Karpas-422 (cell line): ENCODE measurements at places on chromosomes 6 and 20. TPM values are rescaled to one million over a fixed set of nuclear protein-coding genes. Genes with fewer than 3 reads are reported as not detected.

DNA sequence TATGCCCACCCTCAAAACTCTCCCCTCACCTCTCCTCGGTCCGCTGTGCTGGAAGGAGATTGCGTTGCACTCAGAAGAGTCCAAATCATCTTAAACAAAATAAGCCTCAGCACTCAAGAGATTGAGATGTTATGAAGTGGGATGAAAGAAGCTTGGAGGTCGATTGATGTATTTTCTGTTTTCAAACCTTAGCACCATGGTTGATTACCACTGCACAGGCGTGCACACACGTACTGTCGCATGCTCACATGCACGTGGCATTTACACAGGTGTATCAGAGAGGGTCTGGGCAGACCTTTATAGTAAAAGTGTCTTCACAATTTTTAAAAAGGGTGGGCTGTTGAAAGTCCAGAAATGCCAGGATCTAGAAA is 612 bp upstream of the AGPAT4 start:
- DNase-seq: no peak

DNA sequence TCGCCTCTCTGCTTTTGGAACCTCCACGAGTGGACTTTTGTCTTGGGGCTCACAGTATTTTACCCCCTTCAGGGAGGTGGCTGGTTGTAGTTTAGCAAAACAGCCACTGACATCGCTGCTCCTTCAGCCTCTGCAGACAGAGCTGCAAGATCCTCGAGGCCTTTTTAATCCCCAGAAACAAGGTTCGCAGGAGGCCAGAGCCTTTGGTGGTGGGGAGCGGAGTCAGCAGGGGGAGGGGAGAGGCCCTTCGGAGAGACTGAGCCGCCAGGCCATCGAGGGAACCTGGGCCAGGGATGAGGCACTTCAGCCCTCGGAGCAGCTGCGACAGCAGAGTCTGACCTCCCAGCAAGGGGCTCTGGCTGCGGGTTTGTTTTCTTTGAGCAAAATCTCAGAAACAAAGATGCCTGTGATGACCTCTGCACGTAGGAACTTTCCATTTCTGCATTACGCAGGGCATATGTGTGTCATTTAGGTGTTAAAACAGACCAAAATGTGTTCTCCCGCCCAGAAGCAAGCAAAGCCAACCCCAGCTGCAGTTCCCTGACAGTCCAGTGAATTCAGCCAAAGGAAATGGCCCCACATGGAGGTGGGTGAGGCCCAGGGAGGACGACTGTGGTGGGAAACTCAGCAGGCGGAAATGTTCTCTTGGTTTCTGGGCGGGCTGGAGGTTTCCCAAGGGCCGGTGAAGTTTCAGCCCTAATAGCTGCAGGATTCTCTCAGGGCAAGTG is 171.2 kb upstream of the SULF2 start:
- no peak for DNase-seq

DNA sequence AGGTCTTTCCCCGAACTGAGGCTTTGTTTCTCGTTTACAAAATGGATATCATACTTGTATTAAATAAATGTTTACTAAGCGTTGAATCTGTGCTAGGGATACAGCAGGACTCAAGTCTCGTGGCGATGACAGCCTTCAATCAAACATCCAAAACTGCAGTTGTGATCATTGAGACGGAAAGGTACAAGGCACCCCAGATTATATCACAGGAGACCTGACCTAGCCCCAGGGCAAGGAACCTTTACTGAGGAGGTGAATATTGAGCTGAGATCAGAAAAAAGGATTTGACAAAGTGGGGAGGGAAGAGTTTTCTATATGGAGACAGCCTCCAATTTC is 476 bp downstream of the AAR2 start:
- DNase-seq: no peak

GRCh38 chr6:145647602-145648001 is 87.7 kb downstream of the EPM2A start:
- DNase-seq: no peak

GRCh38 chr6:136037876-136038460 is 186.5 kb downstream of the PDE7B start:
- no peak for DNase-seq

DNA sequence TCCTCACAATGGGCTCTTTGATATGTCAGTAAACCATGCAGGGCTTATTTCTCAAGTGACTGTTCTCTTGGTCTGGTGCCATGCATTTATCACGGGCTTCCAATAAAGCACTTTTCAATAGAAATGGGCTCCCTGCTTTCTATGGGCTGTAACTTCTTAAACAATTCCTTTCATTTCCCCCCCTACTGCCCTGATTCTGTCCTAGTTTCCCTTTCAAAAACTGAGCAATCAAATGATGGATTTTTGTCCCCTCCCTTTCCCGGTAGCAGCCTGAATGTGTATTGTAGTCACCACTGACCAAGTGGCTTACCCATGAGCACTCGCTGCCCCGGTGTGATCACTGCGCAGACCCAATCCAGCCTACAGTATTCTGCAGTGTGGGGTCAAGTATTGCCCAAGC is 13.9 kb downstream of the RPS10 start:
- DNase-seq: no peak

GRCh38 chr6:128696691-128697689 is 176.6 kb upstream of the PTPRK start:
- DNase-seq: no peak

GRCh38 chr6:154732538-154733182 is 556 bp upstream of the SCAF8 start:
- no peak for DNase-seq

Gene LAMP5
- not detected in 2 replicates for total RNA-seq

Gene MUCL3
- not detected in 2 replicates for total RNA-seq

Gene HNF4A
- not detected in 2 replicates for total RNA-seq

Gene GSTA1
- not detected in 2 replicates for total RNA-seq

Gene PCK1
- 1.2 and 2.5 TPM in 2 replicates for total RNA-seq

Gene SLC22A7
- not detected in 2 replicates for total RNA-seq

Gene CALHM4
- total RNA-seq: not detected in 2 replicates

Gene PLTP
- total RNA-seq: 19.8 and 29.0 TPM in 2 replicates

Gene GJA1
- total RNA-seq: not detected in 2 replicates

Gene TNFRSF6B
- 2.5 and 4.6 TPM in 2 replicates for total RNA-seq
